Naive thymus-derived CD8-positive, alpha-beta T cell (primary cell): ENCODE measurements at places on chromosomes 1 and 21. TPM values are rescaled to one million over a fixed set of nuclear protein-coding genes. Genes with fewer than 3 reads are reported as not detected.
A peak's percentile ranks its signal among the peaks of the same experiment; 100 is the strongest.

KRTAP22-1 gene
- not detected for total RNA-seq

RPTN gene
- not detected for total RNA-seq

ZZZ3 gene
- total RNA-seq, result 73.2 TPM

FMO1 gene
- total RNA-seq, result not detected

GUCA2B gene
- total RNA-seq, result not detected

NPR1 gene
- total RNA-seq, result not detected

C1orf53 gene
- not detected for total RNA-seq

NEK2 gene
- 0.16 TPM for total RNA-seq

MTARC2 gene
- total RNA-seq, result not detected

CMPK1 gene
- 116 TPM for total RNA-seq

MANEAL gene
- 1.0 TPM for total RNA-seq

GRCh38 chr1:220235462-220235861 is 36.8 kb downstream of the RAB3GAP2 start:
- H3K27ac ChIP-seq, result no peak overlapping the region
- H3K4me1 ChIP-seq, result peaks cover 9% of the 10 kb centered on the region
- DNase-seq, result no peak
- peaks cover 29% of the 10 kb centered on the region for H3K36me3 ChIP-seq
- no peak overlapping the region for H3K4me3 ChIP-seq

GRCh38 chr1:184016169-184016568 is 21.4 kb downstream of the COLGALT2 start:
- no peaks in the 10 kb centered on the region for H3K4me1 ChIP-seq
- peaks cover 12% of the 10 kb centered on the region for H3K27me3 ChIP-seq
- no peaks in the 10 kb centered on the region for H3K36me3 ChIP-seq
- H3K27ac ChIP-seq, result no peak overlapping the region
- H3K4me3 ChIP-seq, result no peak overlapping the region

GRCh38 chr1:47621977-47622376 is 184.1 kb downstream of the FOXD2 start:
- no peaks in the 10 kb centered on the region for H3K36me3 ChIP-seq
- no peak overlapping the region for H3K4me3 ChIP-seq
- no peak for DNase-seq
- H3K4me1 ChIP-seq, result no peaks in the 10 kb centered on the region

- peaks cover 14% of the 10 kb centered on the region for H3K4me1 ChIP-seq
- H3K27ac ChIP-seq, result peak overlapping the region; percentile 40
- no peaks in the 10 kb centered on the region for H3K27me3 ChIP-seq
- peak overlapping the region; percentile 62 for H3K4me3 ChIP-seq
Observed at GRCh38 chr1:46204406-46204742, 1.2 kb downstream of the LURAP1 start.

GRCh38 chr1:232477728-232478127 is 152.2 kb downstream of the SIPA1L2 start:
- no peak overlapping the region for H3K27ac ChIP-seq
- H3K27me3 ChIP-seq, result peaks cover 6% of the 10 kb centered on the region
- no peaks in the 10 kb centered on the region for H3K36me3 ChIP-seq
- no peak for DNase-seq
- no peaks in the 10 kb centered on the region for H3K4me1 ChIP-seq

DNA sequence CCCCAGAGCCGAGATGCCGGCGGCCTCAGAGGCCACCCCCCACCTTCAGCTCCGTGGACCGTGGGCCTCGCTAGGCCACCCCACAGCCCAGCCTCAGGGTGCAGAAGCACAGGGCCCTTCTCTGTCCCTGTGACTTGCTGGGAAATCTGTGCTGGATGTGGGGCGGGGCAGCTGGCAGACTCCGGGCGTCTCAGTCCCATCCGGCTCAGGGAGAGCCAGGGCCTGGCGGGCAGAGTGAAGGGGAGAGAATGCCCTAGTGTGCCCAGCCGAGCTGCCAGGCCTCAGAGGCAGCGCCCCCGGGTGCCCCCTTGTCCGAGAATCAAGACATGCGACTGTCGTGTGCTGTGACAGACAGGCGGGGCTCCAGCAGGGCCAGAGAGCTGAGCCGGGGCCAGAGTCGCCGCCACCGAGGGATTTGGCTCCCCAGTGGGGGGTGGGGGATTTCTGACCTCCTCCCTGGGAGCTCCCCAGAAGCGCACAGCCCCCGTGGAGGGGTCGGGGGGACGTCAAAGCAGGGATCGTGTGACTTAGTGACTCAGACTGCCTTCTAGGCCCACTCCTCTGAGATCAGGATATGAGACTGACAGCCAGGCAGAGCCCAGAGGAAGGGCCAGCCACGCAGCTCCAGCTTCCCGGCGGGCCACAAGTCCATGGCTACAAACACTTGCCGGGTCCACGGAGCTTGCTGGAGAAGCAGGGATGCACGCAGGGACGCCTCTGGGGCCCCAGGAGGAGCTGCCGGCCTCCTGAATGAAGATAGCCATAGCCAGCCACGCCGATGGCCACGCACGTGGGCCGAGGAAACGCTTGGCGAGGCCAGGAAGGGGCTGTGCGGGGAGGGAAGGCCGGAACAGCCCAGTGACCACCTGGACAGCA is 11.9 kb downstream of the COL6A1 start:
- no peak overlapping the region for H3K4me3 ChIP-seq
- H3K27ac ChIP-seq, result no peak overlapping the region
- DNase-seq, result no peak
- no peaks in the 10 kb centered on the region for H3K27me3 ChIP-seq
- H3K4me1 ChIP-seq, result no peaks in the 10 kb centered on the region

DNA sequence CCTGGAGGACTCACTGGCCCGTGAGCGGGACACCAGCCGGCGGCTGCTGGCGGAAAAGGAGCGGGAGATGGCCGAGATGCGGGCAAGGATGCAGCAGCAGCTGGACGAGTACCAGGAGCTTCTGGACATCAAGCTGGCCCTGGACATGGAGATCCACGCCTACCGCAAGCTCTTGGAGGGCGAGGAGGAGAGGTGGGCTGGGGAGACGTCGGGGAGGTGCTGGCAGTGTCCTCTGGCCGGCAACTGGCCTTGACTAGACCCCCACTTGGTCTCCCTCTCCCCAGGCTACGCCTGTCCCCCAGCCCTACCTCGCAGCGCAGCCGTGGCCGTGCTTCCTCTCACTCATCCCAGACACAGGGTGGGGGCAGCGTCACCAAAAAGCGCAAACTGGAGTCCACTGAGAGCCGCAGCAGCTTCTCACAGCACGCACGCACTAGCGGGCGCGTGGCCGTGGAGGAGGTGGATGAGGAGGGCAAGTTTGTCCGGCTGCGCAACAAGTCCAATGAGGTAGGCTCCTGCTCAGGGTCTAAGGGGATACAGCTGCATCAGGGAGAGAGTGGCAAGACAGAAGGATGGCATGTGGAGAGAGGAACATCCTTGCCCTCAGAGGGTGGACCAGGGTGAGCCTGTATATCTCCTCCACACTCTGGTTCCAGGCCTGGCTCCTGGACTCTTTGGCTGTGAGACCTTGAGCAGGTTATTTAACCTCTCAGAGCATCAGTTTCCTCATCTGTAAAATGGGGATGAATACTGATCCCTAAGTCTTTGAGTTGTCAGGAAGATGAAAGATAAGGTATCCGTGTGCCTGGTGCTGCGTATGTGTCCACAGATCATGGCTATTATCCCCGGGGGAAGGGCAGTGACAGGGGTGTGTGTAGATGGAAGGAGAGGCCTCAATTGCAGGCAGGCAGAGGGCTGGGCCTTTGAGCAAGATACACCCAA is 17.2 kb upstream of the SEMA4A start:
- H3K4me3 ChIP-seq, result no peak overlapping the region

- peaks cover 2% of the 10 kb centered on the region for H3K27me3 ChIP-seq
- DNase-seq, result no peak
- no peak overlapping the region for H3K4me3 ChIP-seq
- H3K4me1 ChIP-seq, result peaks cover 1% of the 10 kb centered on the region
Observed at GRCh38 chr1:24164004-24164403, 21.1 kb upstream of the IL22RA1 start.

GRCh38 chr1:107414550-107414949 is 273.7 kb downstream of the NTNG1 start:
- no peaks in the 10 kb centered on the region for H3K36me3 ChIP-seq
- no peak overlapping the region for H3K27ac ChIP-seq
- peaks cover 8% of the 10 kb centered on the region for H3K27me3 ChIP-seq

- DNase-seq, result no peak
- H3K4me3 ChIP-seq, result no peak overlapping the region
- H3K36me3 ChIP-seq, result no peaks in the 10 kb centered on the region
Observed at GRCh38 chr1:202361701-202362100, 13.2 kb downstream of the PPP1R12B start.

DNA sequence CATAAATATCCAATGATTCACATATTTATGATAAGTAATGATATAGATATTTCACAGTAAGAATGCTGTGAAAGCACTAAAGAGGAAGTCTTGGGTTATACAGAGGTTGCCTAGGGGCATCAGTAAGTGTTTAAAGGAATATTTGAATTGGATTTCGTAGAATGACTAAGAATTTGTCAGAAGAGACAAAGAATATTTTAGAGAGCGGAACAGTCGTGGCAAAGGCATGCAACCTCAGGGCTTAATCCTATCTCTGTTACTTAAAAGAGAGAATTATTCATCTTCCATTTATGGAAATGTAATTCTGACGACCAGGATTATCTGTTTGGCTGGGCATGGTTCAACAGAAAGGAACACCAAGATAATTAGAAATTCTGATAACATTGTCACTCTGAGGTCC is 171.9 kb upstream of the NR5A2 start:
- no peak for DNase-seq
- peaks cover 13% of the 10 kb centered on the region for H3K4me1 ChIP-seq
- no peak overlapping the region for H3K27ac ChIP-seq
- H3K27me3 ChIP-seq, result peaks cover 1% of the 10 kb centered on the region

DNA sequence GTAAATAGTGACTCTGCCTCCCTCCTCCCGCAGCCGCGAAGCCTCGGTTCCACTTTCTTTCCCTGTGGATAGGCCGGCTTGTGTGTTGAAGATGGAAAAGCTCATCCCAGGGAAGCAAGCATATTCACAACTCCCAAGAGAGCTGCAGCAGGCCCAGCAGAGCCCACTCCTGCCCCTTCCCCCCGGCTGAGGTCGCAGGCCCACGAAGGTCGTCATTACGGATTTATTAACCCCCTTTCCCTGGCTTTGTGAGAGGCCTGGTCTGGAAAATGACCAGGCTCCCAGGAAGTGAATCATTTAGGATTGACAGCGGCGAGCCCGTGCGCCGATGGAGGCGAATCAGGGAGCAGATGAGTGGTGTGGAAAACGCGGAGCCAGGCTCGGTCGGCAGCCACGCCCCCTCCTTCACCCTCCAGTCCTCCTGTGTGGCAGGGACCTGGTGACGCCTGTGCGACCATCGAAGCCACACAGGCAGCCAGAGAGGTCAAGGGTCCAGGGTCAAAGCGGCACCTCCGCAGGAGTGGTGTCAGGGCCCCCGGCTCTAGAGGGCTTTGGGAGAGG is 93.4 kb downstream of the PRDM16 start:
- H3K4me1 ChIP-seq, result no peaks in the 10 kb centered on the region
- H3K27ac ChIP-seq, result no peak overlapping the region
- H3K27me3 ChIP-seq, result peaks cover 1% of the 10 kb centered on the region
- no peaks in the 10 kb centered on the region for H3K36me3 ChIP-seq

DNA sequence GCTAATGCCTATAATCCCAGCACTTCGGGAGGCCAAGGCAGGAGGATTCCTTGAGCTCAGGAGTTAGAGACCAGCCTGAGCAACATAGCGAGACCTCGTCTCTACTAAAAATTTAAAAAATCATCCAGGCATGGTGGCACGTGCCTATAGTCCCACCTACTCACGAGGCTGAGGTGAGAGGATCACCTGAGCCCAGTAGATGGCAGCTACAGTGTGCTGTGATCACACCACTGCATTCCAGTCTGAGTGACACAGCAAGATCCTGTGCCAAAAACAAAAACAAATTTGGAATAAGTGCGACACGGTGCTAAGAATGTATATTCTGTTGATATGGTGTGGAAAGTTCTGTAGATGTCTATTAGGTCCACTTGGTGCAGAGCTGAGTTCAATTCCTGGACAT is 15.1 kb downstream of the USP33 start:
- no peaks in the 10 kb centered on the region for H3K27me3 ChIP-seq
- H3K36me3 ChIP-seq, result peaks cover 35% of the 10 kb centered on the region
- DNase-seq, result no peak
- no peak overlapping the region for H3K4me3 ChIP-seq
- H3K4me1 ChIP-seq, result peaks cover 61% of the 10 kb centered on the region
- H3K27ac ChIP-seq, result no peak overlapping the region

DNA sequence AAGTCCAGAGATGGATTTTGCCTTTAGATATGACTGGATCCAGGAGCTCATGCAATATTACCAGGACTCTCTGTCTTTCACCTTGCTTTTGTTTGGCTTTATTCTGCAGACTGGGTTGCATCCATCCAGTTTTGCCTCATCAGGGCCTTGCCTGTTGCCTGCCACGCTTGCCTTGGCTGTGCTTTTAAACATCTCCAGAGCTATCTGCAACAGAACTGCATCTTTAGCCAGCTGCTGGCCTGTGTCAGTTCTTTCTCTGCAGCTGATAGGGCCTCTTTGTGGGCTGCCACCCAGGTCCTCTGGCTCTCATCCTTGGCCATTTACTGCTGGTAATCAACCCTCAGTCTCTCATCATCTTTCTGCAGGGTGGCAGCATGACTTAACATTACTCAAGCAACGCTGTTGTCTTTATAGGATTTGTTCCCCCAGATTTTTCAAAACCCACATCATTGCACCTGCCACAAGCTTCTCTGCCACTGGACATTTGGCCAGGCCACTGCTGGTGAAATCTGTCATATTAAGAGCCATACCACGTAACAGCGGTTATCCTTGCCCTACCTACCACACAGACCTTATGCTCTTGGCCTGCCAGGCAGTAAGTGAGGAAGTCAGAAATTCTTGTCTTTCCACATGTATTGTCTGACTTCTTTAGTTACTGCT is 24.4 kb upstream of the HUNK start:
- no peak overlapping the region for H3K4me3 ChIP-seq
- no peaks in the 10 kb centered on the region for H3K4me1 ChIP-seq
- H3K27me3 ChIP-seq, result peaks cover 23% of the 10 kb centered on the region
- no peak overlapping the region for H3K27ac ChIP-seq
- no peak for DNase-seq
- H3K36me3 ChIP-seq, result no peaks in the 10 kb centered on the region

GRCh38 chr1:106700211-106700610 is 356.3 kb upstream of the PRMT6 start:
- H3K27ac ChIP-seq, result no peak overlapping the region
- no peak overlapping the region for H3K4me3 ChIP-seq
- no peaks in the 10 kb centered on the region for H3K27me3 ChIP-seq
- no peak for DNase-seq

GRCh38 chr1:168706391-168706992 is 22.5 kb downstream of the DPT start:
- H3K4me1 ChIP-seq, result no peaks in the 10 kb centered on the region
- no peak overlapping the region for H3K4me3 ChIP-seq

DNA sequence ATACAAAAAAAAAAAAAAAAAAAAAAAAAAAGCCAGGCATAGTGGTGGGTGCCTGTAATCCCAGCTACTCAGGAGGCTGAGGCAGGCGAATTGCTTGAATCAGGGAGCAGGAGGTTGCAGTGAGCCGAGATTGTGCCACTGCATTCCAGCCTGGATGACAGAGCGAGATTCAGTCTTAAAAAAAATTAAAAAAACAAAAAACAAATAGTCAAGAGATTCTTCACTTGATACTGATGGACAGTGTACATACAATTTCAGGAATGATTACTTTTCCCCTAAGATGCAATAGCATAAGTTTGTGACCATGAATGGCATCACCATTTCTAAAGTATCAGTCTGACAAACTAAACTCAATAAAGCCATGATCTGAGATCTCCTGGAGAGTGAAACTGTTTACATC is 60.8 kb upstream of the IVNS1ABP start:
- no peak overlapping the region for H3K4me3 ChIP-seq
- no peaks in the 10 kb centered on the region for H3K27me3 ChIP-seq
- no peak for DNase-seq
- no peaks in the 10 kb centered on the region for H3K4me1 ChIP-seq
- H3K27ac ChIP-seq, result no peak overlapping the region
- no peaks in the 10 kb centered on the region for H3K36me3 ChIP-seq
